ENCODE measurements at places on chromosomes 1 and 21.

DNA sequence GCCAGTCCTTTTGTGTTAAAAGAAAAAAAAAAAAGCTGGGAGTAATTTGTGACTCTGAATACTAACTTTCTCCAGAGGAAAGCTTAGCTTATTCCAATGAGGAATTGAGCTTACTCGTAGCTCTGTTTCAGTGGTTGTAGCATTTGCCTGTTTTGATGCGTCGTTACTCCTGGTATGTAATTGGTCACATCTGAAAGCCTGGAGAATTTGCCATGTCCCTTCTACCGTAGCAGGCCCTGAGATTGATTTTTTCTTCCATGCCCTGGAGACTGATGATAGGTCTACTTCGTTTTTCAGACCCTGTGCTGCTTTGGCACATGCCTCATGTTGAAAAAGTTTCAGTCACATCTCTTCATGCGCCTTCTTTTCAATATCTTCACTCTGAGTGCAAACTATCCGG lies 1103.0 kb downstream of the PLA2G4A start:
- DNase-seq: no peak

DNA sequence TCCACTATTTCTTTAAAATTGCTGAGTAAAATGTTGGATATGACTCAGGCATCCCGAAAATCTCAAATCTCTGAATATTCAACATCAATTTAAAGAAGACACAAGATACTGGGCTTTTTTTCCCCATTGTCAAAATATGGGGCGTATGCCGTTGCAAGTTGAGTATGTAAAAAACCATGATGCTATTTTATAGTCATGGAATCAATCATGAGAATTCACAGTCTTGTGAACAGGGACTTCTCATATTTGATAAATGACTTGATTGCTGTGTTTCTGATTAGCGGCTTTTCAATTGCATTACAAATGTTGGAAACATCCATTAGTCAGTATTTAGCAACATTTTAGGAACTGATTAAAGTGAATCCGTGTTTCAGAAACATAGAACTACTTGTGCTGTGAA lies 45.3 kb downstream of the SETD4 start:
- no peak for DNase-seq

GRCh38 chr1:206709772-206710459 lies 25.2 kb downstream of the MAPKAPK2 start:
- DNase-seq: no peak

GRCh38 chr1:57164584-57164983 lies 198.8 kb upstream of the C8B start:
- DNase-seq: no peak

DNA sequence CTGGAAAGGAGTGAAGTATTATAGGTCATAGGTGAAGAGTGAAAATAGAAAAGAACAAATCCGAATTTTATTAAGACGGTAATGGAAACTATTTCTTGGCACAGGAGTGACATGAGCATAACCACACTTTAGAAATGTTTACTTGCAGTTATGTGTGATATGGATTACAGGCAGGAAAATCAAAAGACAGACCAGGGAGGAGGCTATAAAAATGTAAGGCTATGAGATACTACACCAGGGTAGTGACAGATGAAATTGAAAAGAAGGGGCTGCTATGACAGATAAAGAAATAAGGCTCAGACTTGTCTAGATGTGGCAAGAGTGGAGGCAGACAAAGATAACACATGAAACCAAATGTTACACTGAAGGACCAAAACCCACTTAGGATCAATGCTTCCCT lies 31.7 kb downstream of the GPATCH2 start:
- no peak for DNase-seq

Measured in stimulated activated CD4-positive, alpha-beta T cell treated with anti-CD3 and anti-CD28 coated beads, TNF-alpha, amount 100 ng/mL, for 24 hours (primary cell).